ENCODE measurements at places on chromosomes 6 and 20.

- no peak for DNase-seq
These were observed 411.5 kb downstream of the TENT5A start for GRCh38 chr6:81340946-81341345.

- DNase-seq: no peak
These were observed 293.5 kb downstream of the PRL start for GRCh38 chr6:22003287-22003686.

GRCh38 chr6:29611426-29611825 lies 21.6 kb downstream of the GABBR1 start:
- DNase-seq: no peak

GRCh38 chr6:41080621-41081020 lies 7.8 kb downstream of the NFYA start:
- DNase-seq: no peak

GRCh38 chr20:7940341-7940740 lies at the start of gene HAO1:
TSS of gene HAO1 (minus strand) at chr20:7940458. CDS start at chr20:7940422, 36 bp downstream.
- DNase-seq: no peak

GRCh38 chr20:36988494-36988966 lies 37.0 kb upstream of the SAMHD1 start:
- DNase-seq: no peak

- DNase-seq: no peak
These were observed 61.8 kb downstream of the BANF2 start for GRCh38 chr20:17761604-17762003.

GRCh38 chr6:116419069-116419786 lies 41.9 kb upstream of the CALHM6 start:
- no peak for DNase-seq

GRCh38 chr6:27870291-27870870 lies 41.8 kb downstream of the OR2B2 start:
- DNase-seq: no peak

DNA sequence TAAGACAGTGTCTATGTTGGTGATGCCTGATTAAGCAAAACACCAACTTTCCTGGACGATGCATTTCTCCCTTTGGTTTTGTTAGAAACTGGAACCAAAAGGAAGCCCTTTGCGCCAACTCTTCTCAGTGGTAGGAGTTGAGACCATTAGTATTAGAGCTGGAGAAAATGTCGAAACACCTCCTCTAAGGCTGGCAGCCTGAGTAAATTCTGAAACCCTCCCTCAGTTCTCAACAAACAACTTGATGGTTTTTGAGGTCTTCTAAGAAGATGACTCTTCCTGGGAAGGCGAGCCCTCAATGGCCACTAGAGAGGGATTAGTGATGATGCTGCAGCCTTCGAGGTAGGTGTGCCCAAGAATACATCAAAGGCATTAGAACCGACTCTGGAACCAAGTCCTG lies 78.4 kb upstream of the CCN6 start:
- DNase-seq: no peak

- no peak for DNase-seq
These were observed 112.1 kb upstream of the BCLAF1 start for GRCh38 chr6:136401749-136402148.

GRCh38 chr6:53608396-53608795 lies 57.2 kb downstream of the KLHL31 start:
- DNase-seq: no peak

GRCh38 chr6:100472674-100473073 lies 8.0 kb upstream of the SIM1 start:
- DNase-seq: peak; percentile 41

GRCh38 chr6:110814102-110815014 lies 911 bp downstream of the CDK19 start:
- peak; percentile 72 for DNase-seq

- DNase-seq: no peak
These were observed 15.3 kb downstream of the TLDC2 start for GRCh38 chr20:36891211-36891610.

GRCh38 chr6:41427642-41428335 lies 92.4 kb downstream of the NCR2 start:
- DNase-seq: peak; percentile 18

DNA sequence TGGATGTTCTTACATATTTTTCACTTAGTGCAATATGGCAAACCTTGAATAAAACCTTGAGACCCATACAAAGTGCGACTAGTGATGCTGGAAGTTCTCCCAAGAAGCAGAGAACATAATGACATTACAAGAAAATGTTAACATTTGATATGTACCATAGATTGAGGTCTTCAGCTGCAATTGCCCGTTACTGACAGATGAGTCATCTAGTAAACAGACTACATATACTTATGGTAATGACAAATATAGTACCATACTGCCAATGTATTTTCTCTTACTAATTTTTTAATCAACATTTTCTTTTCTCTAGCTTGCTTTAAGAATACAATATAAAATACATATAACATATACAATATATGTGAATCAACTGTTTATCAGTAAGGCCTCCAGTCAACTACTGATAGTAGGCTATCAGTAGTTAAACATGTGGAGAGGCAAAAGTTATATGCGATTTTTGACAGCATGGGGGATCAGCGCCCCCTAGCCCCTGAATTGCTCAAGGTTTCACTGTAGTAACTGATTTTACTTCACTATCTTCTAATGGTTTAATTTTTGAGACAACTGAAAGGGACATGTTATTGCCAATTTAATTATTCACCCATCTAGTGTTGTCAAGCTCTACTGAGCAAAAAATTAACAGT lies 166.7 kb upstream of the ADGRB3 start:
- no peak for DNase-seq

DNA sequence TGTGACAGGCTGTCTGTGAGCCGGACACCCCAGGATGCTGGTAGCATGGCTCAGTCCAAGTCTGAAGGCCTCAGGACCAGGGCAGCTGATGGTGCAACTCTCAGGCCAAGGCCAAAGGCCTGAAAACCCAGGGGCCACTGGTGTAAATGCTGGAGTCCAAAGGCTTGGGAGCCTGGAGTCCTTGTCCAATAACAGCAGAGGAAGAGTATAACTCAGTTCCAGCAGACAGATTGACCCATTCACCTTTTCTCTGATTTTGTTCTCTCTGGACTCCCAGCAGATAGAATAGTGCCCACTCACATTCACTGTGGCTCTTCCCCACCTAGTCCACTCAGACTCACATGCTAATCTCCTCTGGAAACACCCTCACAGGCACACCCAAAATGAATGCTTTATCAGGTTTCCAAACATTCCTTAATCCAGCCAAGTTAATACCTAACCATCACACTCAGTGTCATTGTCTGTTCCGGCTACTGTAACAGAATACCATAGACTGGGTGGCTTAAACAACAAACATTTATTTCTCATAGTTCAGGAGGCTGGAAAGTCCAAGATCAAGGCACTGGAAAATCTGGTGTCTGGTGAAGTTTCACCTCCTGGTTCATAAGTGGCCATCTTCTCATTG lies 5.0 kb upstream of the TRAF3IP2 start:
- no peak for DNase-seq

GRCh38 chr6:55868771-55869479 lies 6.5 kb downstream of the BMP5 start:
- DNase-seq: peak; percentile 22

- no peak for DNase-seq
These were observed 55.5 kb upstream of the PDE10A start for GRCh38 chr6:165718491-165718891.

- DNase-seq: no peak
These were observed 653 bp downstream of the FRMD1 start for GRCh38 chr6:168078175-168078942.
